ENCODE measurements at places on chromosomes 1 and 21. TPM values are rescaled to one million over a fixed set of nuclear protein-coding genes. Genes with fewer than 3 reads are reported as not detected.

DNA sequence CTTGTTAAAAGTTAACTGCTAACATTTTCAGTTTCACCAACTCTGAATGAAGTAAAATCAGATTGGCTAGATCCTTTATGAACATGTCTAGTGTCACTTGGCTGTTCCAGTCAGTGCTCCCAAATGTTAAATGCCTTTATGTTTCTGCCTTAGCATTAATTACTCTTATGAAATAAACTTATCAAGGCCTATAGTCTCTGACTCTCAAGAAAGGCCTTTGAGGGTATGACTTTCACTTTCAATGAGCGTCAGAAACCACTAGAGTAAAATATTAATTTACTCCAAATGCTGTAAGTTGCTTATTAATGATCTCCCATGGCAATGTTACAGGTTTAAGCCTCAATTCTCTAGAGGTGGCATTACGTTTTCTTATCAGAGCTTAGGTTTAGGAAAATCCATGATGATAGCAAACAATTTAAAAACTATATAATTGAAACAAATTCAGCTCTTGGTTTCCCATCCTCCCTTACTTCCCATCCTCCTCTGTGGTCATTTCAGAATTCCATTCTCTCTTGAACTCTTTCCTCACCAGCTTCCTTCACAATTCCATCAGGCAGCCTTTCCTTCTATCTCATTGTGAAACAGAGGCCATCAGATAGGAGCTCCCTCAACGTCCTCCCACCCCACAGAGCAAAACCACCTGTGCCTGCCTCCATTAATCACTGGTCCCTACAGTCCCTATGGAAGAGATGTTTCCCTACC is 108.6 kb upstream of the COP1 start:
- no peak for DNase-seq

BTBD8 gene
- 7.2 TPM for total RNA-seq

DNAJC28 gene
- total RNA-seq = 2.0 TPM

DNA sequence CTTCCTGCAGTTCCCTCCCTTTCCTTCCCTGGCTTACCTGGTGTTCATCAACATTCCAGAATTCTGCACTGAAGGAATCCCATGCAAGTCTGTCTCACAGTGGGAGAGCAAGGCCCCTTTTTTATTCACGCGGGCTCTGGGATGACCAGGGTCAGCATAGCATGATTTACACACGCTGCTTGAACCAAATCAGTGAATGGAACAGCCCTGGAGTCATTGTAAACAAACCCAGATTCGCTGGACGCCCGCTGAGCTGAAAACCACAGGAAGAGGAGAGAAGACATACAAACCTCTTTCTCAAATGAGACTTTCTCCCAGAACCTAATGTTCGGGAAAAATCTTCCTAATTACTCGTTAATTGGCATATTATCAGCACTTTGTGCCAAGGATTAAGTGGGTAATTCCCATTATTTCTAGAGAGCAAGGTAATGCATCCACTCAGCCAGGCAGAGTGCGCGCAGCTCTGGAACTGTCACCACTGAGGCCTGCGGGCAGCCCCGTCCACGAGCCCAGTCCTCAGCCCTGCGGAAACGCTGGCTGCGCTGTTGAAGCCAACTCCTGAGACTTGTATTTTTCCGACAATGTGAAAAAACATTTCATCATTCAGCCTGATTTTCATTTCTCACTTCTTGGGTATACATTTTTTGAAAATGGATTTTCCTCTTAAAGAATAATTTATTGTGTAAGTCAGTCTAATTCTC is 140.0 kb downstream of the ETS2 start:
- DNase-seq = no peak

KIF26B gene
- 1.0 TPM for total RNA-seq

ECM1 gene
- total RNA-seq = 53.3 TPM

DNA sequence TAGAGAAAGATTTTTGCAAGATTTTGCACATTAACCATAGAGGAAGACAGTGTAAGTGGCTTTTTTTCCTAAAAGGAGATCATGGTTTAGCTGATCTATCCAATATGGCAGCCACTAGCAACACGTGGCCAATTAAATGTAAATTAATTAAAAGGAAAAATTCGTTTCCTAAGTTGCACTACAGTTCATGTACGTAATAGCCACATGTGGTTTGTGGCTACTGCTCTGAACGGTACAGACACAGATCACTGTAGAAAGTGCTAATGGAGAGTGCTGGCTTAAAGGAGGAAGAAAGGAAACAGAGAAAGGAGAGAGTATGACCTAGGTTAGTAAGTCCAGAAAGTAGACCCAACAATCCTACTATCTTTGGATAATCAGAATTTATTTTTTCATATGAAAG is 170.8 kb downstream of the SIPA1L2 start:
- DNase-seq = no peak

GRCh38 chr1:203180611-203181330 is 5.1 kb upstream of the MYBPH start:
- peak; percentile 44 for DNase-seq

GRCh38 chr1:186792870-186793581 is 35.7 kb upstream of the PLA2G4A start:
- no peak for DNase-seq

GJA9 gene
- total RNA-seq = not detected

GRCh38 chr1:68673771-68674170 is 176.9 kb upstream of the DEPDC1 start:
- DNase-seq = no peak

GORAB gene
- 16.1 TPM for total RNA-seq

- no peak for DNase-seq
Measured at GRCh38 chr1:215166886-215167285, 84.3 kb downstream of the KCNK2 start.

- DNase-seq = peak; percentile 62
Measured at GRCh38 chr1:233613252-233614172, at the start of gene KCNK1. Gene KCNK1 (plus strand): TSS chr1:233614106. CDS start chr1:233614172, 66 bp downstream.

VSIG8 gene
- total RNA-seq = 0.16 TPM

DNA sequence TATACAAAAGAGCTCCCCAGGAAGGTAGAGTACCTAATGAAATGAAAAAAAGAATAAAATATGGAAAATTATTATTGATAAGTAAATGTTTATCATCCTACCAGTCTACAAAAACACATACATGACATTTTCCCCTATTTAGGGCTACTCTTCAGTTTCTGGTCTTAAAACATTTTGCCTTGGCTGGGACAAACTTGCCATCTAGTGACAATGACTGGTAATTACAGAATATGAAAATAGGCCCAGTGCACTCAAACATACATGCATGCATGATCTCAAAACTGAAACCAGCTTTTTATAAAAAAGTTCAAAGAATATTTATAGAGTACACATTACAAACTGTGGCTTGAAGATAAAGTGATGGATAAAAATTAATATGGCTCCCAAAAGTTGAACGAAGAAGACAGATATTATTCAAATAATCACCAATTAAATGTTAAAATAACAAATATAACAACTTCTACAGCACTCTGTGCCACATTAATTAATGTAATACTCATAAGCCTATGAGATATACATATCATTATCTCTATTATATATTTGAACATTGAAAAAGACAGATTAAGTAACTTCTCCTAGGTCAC is 10.5 kb upstream of the RNPC3 start:
- DNase-seq = no peak

- no peak for DNase-seq
Measured at GRCh38 chr1:200960236-200960947, 63.1 kb downstream of the KIF21B start.

DNA sequence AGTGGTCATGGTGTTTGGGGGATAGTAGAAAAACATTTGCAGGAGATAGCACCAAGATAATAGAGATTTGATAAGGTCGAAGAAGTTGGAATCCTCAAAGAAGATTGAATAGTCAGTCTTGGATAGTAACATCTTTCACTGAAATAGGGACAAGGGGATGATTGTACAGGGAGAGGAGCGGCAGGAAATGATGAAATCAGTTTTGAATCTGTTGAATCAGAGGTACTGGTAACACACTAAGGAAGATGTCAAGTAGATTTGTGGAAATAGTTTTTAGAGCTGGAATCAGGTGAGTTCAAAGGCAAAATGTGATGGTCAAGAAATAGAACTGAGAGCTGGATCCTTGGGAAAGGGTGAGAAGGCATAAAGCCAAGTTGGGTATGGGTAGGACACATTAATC is 26.5 kb downstream of the CAP1 start:
- DNase-seq = no peak

RPTN gene
- total RNA-seq = not detected

GRCh38 chr1:160996178-160996577 is 24.8 kb downstream of the F11R start:
- DNase-seq = no peak

DNA sequence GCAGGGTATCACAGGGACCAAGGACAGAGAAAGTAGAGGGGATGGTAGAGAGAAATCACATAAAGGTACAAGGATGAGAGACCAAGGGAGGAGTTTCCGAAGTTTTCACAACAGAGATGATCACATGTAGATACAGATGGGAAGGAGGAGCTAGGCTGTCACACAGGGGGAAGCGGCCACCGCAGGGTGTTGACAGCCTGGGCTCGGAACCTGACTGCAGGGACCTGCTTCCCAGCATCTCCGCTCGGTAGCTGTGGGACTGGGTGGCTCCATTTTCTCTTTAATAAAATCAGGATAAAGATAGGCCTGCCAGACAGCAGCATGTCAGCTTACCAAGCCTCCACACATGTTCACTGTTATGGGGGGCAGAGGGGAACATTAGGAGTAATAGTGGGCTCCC is 32.3 kb downstream of the CDCA8 start:
- DNase-seq = no peak

CAMK2N1 gene
- 17.0 TPM for total RNA-seq

GRCh38 chr1:63928186-63929105 is 154.6 kb downstream of the ROR1 start:
- no peak for DNase-seq

CELA2A gene
- total RNA-seq = not detected
